Peyer's patch (tissue), 4 donors: ENCODE measurements at places on chromosomes 1 and 21. TPM values are rescaled to one million over a fixed set of nuclear protein-coding genes. Genes with fewer than 3 reads are reported as not detected.

Gene KCNQ4
- total RNA-seq, result 3.3 TPM

Gene IL19
- total RNA-seq, result not detected

DNA sequence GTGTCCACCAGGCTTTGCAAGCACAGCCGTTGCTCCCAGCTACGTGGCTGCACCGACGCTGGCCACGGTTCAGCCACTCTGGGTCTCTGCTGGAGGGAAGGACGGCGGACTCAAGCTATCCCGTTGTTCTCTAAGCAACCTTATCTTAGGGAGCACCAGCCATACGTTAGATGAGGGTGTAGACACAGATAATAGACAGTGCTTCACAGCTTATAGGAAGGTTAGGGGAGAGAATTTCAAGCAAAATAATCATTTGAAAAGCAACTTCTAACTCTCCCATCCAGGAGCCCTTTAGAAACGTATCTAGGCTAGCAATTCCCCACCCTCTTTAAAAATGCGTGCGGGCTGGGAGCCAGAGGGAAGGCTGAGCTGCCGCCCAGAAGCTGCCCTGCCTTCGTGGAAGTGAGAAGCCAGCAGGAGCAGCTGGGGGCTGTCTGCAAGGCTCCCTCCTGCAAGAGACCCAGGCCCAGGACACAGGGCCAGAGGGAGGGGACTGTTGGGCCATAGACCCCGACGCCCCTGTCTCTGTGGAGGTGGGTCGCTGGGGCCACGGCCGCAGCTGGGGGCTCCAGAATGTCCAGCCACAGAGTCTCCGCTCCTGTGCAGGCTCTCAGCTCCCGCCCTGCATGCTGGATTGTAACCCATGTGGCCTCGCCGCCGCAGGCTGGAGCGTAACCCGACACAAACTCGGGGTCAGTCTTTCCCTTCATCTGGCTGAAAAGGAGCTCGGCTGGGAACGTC lies 31.2 kb upstream of the COL6A2 start:
- peak; percentile 52 for DNase-seq

Gene OLIG2
- not detected for total RNA-seq

GRCh38 chr1:207673399-207673798 lies 28.5 kb downstream of the CR1L start:
- no peak for DNase-seq

GRCh38 chr1:64574301-64574700 lies 104.4 kb downstream of the CACHD1 start:
- DNase-seq, result no peak

DNA sequence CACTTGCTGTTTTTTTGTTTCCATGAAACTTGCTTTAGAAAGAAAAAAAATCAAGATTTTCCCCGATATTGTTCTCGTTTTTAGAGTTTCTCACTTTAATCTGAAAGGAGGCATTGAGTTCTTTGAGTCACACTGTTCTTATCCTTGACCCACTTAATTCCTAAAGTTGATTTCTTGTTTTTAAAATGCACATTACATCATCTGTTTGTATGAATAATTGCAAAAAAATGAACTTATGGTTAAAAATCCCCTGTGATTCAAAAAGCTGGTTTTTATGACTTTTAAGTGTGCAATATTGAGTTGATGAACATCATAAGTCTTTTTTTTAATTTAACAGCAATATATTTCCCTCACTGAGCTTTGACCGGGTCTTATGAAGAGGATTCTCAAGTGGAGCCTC lies 131.6 kb downstream of the SNX7 start:
- DNase-seq, result no peak

GRCh38 chr1:211487082-211487481 lies 4.9 kb downstream of the RD3 start:
- no peak for DNase-seq

Gene ATP1A4
- not detected for total RNA-seq

DNA sequence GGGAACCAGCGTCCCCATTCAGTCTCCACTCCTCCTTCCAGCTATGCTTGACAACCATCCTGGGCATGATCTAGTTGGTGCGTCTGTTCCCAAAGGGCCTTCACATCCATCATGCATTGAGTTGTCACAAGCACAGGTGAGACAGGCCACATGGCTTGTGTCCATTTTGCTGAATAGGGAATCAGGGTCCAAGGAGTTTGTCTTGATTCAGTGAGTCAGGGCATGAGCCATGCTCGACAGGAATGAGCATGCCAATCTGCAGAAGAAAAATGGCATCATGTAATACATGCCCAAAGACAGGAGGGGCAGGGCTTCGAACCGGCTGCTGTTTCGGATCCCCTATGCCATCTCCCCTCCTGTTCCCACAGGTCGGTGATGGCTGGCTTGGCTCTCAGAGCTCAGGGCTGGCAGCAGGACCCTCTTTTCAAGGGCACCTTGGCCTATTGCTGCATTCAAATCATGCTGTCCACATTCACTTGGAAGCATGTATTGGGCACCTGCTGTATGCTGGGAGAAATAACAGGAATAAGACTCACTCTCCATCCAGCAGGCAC lies 44.5 kb downstream of the PKP1 start:
- no peak for DNase-seq

- DNase-seq, result no peak
These were observed 56.7 kb downstream of the ARHGEF10L start for GRCh38 chr1:17596186-17596585.

- DNase-seq, result peak; percentile 27
These were observed 16.7 kb downstream of the COL6A1 start for GRCh38 chr21:45998276-45998701.

Gene AADACL4
- total RNA-seq, result not detected

- DNase-seq, result no peak
These were observed 9.5 kb downstream of the RER1 start for GRCh38 chr1:2400950-2401649.

- DNase-seq, result no peak
These were observed 106.5 kb downstream of the PLPP3 start for GRCh38 chr1:56472860-56473259.

Gene LRRC38
- total RNA-seq, result not detected

Gene CFHR3
- not detected for total RNA-seq

GRCh38 chr1:1164701-1165451 lies 8.8 kb upstream of the TTLL10 start:
- peak; percentile 83 for DNase-seq

Gene VSIG8
- total RNA-seq, result not detected

Gene ZYG11A
- not detected for total RNA-seq

- no peak for DNase-seq
These were observed 229.8 kb downstream of the CAMTA1 start for GRCh38 chr1:7015022-7015421.

DNA sequence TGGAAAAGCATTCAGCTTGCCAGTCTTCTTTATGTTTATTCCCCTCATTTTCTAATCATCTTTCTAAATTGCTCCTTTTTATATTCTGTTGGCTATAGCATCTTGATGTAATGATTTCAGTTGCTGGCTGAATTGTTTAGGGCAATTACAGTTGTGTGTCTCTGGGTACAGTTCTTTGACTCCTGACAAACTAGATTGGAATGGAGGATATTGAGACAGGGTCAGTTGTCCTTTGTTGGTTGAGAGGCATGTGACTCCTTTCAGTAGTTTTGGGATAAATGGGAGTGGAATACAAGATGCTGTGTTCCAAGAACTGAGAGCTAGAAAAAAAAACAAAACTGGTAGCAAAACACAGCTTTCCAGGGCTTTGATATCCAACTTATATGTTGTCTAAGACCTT lies 1.5 kb downstream of the CENPF start:
- DNase-seq, result no peak

- no peak for DNase-seq
These were observed 10.7 kb upstream of the HNRNPU start for GRCh38 chr1:244874974-244875579.

Gene C1orf94
- not detected for total RNA-seq

DNA sequence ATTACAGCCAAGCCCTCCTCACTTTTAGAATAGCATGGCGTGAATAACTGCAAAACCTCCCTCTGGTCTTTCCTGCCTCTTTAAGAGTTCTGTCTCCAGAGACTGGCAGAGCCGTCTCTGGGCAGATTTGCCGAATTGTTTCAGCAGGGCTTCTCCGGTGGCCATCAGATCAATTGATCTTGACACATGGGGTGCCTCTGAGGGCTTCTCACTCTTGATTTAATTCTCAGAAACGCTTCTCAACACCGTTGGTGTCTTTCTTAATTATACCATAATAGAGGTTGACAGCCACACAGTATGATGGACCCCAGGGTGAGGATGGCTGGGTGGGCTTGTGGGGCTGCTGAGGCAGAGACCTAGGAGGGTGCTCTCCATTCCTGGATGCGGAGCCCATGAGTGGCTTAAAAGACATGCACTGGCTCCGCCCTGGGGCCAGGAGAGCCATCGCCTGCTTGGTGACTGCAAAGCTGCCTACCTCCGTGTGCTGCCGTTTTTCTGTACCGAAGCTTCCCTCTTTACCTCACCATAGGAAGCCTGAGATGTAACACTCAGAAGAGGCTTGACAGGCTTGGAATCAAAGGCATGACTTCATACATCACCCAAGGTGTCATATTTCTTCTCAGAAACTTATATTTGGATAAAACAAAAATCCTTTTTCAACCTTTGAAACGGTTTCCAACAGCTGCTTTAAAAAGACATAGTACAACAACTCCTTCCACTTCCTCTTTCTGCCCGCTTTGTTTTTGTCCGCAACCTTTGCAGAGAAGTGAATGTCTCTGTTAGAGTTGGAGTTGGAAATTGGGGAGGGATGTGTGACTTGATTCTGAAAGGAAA lies 82.9 kb downstream of the GALNT2 start:
- peak; percentile 71 for DNase-seq

GRCh38 chr1:41135196-41135947 lies 106.7 kb downstream of the SCMH1 start:
- no peak for DNase-seq

- DNase-seq, result no peak
These were observed 33.5 kb upstream of the C1orf53 start for GRCh38 chr1:197868751-197869489.

Gene KCNJ9
- not detected for total RNA-seq

Gene MARK1
- 8.0 TPM for total RNA-seq

- DNase-seq, result no peak
These were observed 116.1 kb downstream of the SPATA17 start for GRCh38 chr1:217747156-217747769.

DNA sequence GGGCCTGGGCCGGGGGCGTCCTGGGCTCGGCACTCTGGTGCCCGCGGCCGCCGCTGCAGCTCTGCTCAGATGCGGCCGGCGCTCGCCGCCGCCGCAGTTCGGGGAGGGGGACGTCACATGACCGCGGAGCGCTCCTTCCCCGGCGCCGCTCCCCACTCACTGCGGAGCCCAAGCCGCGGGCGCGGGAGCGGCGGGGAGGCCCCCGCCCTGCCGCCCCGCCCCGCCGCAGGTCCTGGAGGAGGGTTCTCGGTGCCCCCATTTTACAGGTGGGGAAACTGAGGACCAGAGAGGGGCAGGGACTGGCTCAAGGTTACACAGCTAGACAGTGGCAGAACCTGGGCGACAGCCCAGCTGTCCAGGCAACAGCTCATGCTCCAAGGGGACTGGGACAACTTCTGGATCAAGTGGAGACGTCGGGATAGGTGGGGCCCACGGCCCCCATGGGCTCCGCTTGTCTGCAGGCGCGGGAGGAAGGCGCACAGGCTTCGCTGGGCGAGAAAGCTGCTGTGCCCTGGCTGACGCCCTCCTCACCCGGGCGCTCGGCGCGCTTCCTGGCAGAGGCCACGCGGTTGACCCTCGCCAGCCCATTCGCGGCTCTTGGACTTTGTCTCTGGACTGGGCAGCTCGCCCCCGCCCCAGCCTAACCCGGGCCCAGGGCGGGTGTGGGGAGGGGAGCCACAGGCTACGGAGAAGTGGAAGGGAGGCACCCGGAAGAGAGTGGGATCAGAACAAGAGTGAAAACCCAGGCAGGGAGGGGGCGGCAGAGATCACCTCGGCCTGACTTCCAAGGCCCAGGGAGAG lies at the start of gene RAP1GAP:
TSS of gene RAP1GAP (minus strand) at position 100 of the 801 bp plus-strand sequence. CDS start 49,325 bp downstream, outside the sequence.
- no peak for DNase-seq

GRCh38 chr21:45281411-45282282 lies 6.0 kb downstream of the POFUT2 start:
- no peak for DNase-seq

DNA sequence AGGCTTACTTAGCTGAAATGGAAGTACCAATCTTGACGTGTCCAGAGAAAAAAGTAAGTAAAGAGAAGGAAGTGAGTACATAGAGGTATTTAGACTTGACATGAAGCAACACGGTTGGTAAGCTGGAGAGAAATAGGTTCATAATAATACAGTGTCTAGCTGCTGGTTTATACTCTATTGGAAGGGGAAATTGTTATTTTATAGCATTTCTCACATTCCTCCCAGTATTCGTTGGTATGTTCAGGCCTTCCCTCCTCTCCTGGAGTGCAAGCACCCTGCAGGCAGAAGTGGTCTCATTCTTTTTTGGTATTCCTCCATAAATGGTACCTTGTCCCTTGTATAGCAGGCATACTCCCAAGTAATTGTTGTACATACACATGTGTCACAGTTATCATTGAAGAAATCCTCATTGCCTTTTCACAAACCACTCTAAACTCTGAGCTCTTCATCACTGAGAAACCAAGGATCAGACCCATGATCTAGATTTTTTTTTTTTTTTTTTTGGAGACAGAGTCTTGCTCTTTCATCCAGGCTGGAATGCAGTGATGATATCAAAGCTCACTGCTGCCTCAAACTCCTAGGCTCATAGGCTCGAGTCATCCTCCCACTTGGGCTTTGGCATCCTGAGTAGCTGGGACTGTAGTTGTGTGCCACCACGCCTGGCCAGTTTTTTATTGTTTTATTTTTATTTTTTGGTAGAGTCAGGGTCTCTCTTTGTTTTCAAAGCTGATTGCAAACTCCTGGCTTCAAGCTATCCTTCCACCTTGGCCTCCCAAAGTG lies 9.8 kb upstream of the IPO9 start:
- DNase-seq, result no peak

Gene NEK2
- total RNA-seq, result 1.7 TPM
